ENCODE measurements at places on chromosomes 3 and 15.

GRCh38 chr3:131082871-131083863, 56.5 kb downstream of the NEK11 start:
- DNase-seq = no peak

DNA sequence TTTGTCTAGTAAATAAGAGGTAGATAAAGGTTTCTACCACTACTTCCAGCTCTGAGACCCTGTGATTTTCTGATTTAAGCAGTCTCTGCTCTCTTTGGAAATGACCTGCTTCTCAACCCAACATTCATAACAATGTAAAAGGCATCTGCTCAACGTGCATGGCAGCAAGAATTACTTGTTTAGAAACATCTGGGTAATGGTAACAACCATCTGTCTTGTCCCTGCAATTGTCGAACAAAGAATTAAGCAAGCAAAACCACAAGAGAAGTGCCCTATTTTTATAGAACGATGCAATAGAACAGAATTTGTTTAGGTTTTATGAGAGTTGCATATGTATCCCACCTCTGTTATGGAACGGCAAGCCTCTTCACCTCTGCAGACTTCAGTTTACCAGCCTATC, 7.1 kb upstream of the FSIP1 start:
- DNase-seq = no peak

DNA sequence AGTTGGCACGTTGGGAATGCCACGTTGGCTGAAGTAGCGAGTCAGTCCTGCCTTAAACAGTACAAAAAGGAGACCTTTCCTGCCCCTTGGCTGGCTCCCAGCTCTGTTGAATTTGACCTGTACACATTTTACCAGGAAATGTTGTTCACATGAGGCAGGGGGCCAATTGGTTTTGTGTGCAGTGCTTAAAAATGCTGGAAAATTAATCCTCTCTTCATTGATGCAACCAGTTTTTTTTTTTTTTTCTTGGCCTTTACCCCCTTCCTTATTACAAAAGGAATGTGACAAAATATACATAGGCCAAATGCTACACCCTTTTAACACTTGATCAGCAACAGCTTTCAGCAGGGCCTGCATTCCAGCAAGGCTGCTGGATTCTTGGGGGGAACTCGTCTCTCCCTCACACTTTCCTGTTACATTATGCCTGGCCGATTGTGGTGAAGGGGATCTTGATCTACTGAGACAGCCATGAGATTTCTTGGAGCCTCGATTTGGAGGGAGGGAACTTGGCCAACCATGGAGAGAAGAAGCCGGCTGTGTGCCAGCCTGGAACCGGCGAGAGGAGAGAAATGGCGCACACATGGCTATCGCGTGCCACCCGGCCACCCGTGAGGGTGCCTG, 93.1 kb downstream of the DNASE1L3 start:
- no peak for DNase-seq

- DNase-seq = no peak
These were observed 31.4 kb downstream of the CRYGS start for GRCh38 chr3:186512570-186513302.

DNA sequence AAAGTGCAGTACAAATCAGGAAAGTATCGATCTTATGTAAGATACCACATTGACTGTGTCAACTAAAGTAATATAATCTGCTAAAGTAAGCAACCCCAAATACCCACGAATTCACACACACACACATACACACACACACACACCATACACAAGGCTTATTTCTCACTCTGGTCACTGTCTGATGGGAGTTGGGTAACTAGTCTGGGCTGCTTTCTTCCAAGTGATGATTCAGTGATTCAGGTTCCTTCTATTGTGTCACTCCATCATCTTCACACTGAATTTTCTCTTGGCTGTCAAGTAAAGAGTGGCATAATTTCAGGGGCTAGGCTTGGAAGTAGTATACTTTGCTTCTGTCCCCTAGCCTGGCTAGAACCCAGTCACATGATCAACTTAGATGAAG, 104.8 kb upstream of the CCDC54 start:
- no peak for DNase-seq

DNA sequence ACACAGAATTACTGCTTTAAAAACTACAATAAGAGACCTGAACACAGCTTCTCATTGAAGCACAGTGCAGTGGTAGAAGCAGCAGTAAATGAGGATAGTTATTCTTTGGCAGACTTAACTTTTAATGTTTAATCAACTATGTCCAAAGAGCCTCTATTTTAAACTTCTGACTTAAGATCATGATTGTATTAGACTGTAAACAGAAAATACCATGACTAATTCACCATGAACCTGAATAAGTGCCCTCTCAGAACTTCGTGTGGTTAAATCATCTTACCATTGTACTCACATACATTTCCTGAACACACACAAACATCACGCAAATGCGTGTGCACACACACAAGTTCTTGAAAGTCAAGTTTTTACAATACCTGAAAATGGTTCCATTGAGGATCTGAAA, 13.9 kb downstream of the CEP152 start:
- DNase-seq = no peak

DNA sequence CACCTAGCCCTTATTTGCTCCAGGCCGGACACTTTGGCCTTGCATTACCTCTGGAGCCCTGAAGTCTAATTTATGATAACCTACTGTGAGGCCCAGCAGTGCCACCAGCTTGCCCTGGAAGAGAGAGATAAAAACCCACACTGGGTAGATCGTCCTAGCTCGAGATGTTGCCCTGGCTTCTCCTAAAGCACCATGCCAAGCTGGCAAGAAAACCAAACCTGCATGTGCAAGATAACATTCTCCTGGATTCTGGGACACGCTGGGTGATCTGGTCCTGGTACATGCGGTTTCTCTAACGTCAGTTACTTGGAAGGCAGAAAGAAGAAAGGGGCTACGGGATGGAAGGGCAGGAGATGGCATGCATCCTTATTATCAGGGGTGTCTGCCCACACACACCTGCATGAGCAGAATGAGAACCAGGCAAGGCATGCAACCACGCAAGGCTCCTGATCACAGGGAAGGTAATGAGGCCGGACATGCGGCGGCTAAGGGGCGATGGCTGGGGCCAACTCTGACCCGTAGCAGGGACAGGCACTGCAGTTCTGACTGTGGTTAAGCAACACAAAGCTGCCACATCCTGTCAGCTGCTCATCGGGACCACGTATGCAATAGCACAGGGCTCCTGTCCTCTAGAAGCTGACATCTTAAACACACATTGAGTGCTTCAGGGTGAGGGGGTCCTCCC, 73.0 kb downstream of the OXNAD1 start:
- peak; percentile 74 for DNase-seq

GRCh38 chr15:50685976-50686468, 575 bp downstream of the TRPM7 start:
- DNase-seq = peak; percentile 61

DNA sequence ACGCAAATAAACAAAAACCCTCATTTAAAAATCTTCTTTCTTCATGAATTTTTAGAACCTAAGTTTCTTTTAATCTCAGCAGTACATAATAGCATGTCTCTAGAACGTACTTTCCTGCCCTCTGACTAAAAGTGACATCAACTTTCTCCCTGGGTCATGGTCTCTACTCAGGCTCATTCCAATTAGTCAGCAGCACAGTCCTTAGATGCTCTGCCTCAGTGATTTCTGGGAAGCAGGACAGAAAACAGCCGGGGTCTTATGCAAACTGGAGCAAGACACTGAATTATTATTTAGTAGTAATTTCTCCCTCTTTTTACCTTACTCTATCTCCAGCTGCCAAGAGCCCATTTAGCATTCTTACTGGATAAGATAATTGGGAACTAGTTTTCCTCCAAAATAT, 365.2 kb downstream of the TUSC7 start:
- DNase-seq = no peak

DNA sequence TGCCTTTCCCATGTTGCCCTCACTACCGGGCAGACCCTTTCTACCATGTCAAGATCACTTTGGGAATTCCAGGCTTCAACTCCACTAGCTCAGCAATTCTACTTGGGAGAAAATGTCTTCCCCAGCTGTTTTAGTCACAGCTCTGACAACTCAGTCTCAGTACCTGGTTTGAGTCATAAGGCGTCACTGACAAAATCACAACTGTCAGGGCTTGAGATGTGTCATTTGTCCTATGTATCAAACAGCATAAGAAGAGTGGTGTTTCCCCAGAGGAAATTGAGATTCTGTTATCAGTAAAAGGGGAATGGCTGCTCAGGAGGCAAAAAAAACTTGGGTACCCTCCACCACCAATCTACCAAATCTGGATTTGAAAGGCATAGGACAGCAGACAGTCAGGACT, 594.9 kb upstream of the SUCLG2 start:
- no peak for DNase-seq

DNA sequence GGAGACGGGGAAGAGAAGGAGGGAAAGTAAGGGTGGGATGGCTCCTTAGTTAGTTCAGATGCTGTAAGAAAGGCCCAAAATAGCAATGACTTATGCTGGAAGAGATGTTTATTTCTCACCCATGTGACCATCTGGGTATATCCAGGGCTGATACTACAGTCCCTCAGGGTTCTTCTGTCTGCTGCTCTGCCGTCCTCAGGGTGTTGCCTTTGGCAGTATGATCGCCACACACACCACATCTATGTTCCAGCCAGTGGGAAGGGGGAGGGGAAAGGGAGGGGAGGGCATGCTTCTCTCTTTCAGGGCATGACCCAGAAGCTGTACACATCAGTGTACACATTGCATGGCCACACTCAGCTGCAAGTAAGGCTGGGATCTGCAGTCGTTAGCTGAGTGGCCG, 10.2 kb downstream of the CD276 start:
- no peak for DNase-seq

- DNase-seq = no peak
These were observed 130.1 kb upstream of the PRICKLE2 start for GRCh38 chr3:64355401-64355807.

GRCh38 chr3:177300842-177301241, 103.6 kb upstream of the TBL1XR1 start:
- DNase-seq = no peak

- DNase-seq = no peak
These were observed 92.1 kb downstream of the DTWD1 start for GRCh38 chr15:49712846-49713450.

GRCh38 chr15:29143909-29144635, 125.5 kb downstream of the NSMCE3 start:
- no peak for DNase-seq

- DNase-seq = no peak
These were observed 75.2 kb downstream of the APBA2 start for GRCh38 chr15:28960979-28961378.

- DNase-seq = no peak
These were observed 69.6 kb upstream of the THBS1 start for GRCh38 chr15:39511000-39511915.

- DNase-seq = no peak
These were observed 68.2 kb downstream of the TFDP2 start for GRCh38 chr3:142081178-142081577.

DNA sequence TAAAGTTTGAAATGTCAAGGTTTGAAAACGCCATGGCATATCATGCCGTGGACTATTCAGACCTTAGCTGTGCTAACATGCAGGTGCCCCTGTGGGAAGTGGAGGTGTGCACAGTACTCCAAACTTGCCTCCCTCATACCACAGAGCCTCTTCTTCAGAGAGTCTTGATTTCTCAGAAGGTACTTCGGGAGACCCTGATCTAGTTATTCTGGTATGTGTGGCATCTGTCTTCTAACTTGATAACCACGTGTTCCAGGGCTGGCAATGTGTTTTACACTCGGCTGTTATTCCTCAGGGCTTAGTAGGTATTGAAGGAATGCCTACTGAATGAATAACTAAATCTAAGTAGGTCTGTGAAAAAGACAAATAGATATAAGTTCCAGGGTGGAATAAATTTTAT, 309.9 kb downstream of the CLSTN2 start:
- no peak for DNase-seq

DNA sequence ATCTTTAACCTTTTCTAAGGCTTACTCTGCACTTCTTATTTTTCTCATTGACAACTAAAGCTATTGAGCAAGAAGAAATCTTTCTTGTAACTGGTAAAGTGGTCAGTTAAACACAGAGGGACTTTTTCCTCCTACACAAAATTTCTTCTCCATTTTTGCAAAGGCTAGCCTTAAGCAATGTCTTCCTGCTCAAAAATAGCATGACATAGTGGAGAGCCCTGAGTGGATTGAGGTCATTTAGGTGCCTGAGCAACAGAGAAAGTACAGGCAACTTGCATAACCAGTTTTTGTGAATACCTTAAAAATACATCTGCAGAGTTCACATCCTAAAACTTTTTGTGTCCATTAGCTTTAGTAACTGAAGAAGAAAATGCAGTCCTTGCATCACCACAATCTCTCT, 144.7 kb upstream of the TTC14 start:
- DNase-seq = no peak

GRCh38 chr3:143563786-143564185, 284.5 kb downstream of the SLC9A9 start:
- no peak for DNase-seq

DNA sequence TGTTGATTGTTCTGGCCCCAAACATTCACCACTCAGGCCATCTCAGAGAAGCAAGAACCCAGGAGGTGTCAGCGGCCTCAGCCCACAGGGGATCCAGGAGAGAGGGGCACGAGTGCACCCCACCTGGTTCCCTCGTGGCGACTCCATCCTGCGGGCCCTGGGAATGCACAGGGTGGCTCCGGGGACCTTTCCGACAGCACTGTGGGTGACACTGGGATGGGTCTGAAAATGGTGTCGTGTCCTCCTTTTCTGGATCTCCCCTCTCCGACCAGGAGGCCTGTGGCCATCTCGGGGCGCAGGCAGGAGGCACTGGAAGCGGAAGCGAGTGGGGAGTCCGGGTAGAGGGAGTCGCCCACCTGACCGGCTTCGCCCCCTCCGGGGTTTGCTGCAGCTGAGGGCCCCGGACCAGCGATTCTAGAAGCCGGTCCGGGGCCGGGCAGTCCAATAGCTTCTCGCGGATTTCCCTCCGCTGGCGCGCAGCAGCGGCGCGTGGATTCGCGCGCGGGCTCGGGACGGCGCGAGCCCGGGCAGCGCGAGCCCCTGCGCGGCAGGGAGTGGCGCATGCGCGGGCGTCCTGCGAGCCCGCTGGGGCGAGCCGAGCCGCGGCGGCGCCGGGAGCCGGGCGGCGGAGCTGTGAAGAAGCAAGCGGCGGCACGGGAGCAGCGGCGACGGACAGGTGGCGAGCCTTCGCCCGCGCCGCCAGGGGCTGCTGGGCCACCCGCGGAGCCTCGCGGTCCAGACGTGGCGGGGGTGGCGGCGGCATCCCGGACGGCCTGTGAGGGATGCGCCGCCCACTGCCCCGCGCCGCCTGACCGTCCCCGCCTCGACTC, at the start of gene DOCK3:
Gene DOCK3 (plus strand): TSS at position 579 of the 830 bp plus-strand sequence. CDS start 337 bp downstream, outside the sequence.
- DNase-seq = no peak
